NCI-H187 (cell line): ENCODE measurements at places on chromosomes 11 and 22.

DNA sequence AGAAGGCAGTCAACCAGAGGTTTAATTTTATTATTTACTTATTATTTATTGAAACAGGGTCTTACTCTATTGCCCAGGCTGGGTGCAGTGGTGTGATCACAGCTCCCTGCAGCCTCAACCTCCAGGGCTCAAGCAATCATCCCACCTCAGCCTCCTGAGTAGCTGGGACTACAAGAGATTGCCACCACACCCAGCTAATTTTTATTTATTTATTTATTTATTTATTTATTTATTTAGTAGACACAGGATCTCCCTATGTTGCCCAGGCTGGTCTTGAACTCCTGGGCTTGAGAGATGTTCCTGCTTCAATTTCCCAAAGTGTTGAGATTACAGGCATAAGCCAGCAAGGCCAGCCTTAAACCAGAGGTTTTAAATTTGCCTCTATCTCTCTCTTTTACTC lies 83.1 kb downstream of the RCN1 start:
- no peak for DNase-seq

DNA sequence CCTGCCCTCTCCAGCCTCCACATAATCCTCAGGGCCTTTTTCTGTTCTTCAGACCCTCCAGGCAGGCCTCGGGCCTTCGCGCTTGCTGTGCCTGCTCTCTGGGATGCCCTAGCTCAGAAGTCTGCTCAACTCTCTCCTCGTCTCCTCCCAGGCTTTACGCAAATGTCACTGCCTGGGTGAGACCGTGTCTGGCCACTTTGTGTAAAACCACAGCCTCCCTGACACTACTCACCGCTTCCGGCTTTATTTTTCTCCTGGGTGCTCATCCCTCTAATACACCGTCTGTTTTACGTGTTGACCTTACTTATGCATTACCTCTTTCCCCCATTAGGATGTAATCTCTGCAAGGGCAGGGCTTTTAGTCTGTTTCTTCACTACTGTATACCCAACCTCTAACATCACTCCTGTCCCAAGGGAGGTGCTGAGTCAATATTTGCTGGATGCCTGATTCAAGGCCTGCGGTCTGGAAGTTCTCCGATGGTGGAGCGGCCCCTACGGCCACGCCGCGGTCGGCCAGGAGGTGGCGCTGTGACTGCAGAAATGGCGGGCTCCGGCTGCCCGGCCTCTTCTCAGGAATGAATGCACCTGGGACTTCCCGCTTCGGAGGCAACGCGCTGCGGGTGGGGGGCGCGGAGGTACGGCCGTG lies 58.2 kb upstream of the THY1 start:
- peak; percentile 92 for DNase-seq

GRCh38 chr11:35182317-35182939 lies 43.5 kb downstream of the CD44 start:
- DNase-seq: no peak

DNA sequence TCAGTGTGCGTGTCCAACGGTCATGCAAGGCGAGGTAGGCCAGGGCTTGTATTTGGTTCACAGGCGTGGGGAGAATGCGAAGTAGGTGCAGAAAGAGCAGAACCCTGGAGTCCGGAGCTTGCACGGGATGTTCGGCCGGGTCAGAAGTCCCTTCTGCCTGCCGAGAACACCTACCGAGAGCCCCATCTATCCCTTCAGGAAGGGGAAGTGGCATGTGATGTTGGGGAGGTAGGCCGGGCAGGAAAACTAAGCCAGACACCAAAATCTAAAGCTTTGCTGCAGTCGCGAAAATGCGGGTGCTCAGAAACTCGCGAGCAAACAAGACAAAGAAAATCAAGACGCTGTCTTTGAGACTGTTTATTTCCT lies 435 bp upstream of the TAF6L start:
- DNase-seq: no peak

DNA sequence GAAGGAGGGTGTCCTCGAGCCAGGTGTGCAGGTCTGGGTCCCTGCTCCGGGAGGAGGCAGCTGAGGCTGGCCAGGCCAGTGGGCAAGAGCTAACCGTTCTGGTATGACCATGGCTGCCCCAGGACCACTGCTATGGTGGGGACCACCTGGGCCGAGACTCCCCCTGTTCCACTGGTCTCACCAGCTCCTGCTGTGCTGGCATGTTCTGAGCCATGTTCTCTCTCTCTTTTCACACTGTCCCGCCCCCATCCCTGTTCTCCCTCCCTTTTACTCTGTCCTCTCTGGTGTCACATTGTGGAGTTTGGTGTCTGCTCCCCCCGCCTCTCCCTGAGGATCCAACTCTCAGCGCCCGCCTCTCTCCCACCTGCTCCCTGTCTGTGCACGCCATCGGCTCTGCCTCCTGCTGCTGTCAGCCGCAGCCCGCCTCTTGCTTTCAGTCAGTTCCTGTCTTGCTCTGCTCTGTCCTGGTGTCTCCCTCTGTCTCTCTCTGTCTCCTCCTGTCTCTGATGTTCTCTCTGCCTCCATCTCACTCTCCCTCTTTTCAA lies 66.4 kb downstream of the LRRC32 start:
- no peak for DNase-seq

- DNase-seq: no peak
Observed at GRCh38 chr11:14373941-14374646, 15.1 kb upstream of the RRAS2 start.

GRCh38 chr11:24181395-24182047 lies 315.3 kb upstream of the LUZP2 start:
- DNase-seq: no peak

GRCh38 chr11:57978686-57979531 lies 44.8 kb upstream of the OR9Q1 start:
- DNase-seq: no peak

GRCh38 chr11:36719358-36720107 lies 121.5 kb upstream of the RAG2 start:
- DNase-seq: no peak

GRCh38 chr11:70381872-70382861 lies 16.2 kb upstream of the CTTN start:
- DNase-seq: no peak
